ENCODE measurements at places on chromosomes 3 and 15.

DNA sequence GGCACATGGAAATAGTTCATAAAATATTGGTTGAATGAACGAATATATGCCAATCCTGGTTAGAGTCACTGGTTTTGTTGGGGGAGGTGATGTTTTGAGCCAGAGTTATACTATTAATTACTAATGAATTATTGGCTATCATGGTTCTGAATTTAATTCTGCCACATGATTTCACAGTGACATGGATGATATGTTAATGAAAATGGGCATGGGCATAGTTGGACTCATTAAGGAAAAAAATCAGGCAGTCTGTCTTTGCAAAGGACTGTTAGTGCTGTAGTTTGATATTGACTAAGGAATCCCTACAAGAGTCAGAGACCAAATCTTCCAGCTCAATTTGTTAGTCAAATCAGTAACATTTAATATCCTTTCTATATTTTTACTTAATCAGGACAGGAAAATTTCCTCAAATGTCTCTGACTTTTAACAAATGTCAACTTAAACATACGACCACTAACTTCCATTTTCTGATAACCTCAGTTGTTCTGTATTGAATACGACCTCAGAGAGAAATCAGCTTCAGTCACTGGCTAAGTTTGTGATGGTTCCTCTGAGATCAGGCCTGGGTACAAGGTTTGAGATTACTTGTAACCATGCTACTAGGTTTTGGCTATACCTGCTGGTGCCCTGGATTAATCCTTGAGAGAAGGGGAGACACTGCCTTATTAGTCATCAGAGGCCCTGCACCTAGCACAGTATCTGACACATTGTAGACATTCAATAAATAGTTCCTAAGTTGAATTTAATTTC is 13.3 kb downstream of the NFKBIZ start:
- no peaks in the 10 kb centered on the region for H3K4me1 ChIP-seq
- H3K4me3 ChIP-seq = no peak overlapping the region
- H3K27ac ChIP-seq = no peak overlapping the region
- H3K27me3 ChIP-seq = no peaks in the 10 kb centered on the region
- peaks cover 30% of the 10 kb centered on the region for H3K36me3 ChIP-seq

- H3K4me1 ChIP-seq = peaks cover 57% of the 10 kb centered on the region
- H3K4me3 ChIP-seq = no peak overlapping the region
- no peaks in the 10 kb centered on the region for H3K36me3 ChIP-seq
- peaks cover 13% of the 10 kb centered on the region for H3K27me3 ChIP-seq
- peak overlapping the region; percentile 52 for H3K27ac ChIP-seq
These were observed 284.9 kb downstream of the UACA start for GRCh38 chr15:70478251-70478990.

DNA sequence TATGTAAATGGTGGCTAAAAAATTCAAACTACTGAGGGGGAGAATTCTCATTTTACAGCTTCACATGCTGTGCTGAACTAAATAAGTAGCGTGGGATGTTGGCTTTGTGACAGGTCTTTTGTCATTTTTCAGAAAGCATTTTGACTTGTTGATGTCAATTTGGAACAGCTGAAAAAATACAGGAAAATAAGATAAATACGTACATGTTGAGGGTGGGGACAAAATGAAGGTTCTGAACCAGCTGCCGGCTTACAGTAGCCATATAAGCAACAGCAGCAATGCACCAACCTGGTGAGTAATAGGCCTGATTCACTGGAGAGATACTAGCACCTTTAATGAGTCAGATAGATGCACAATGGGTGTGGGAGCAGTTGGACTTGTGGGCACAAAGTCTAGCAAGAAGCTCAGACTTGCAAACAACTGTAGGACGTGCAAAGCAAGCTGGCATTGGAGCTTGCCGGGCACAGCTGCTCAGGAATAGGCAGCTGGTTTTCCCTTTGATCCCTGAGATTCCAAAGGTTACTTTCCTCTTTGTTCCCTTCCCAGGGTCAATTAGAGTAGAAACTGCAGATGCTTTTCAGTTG is 12.9 kb downstream of the B3GNT5 start:
- H3K4me1 ChIP-seq = no peaks in the 10 kb centered on the region
- H3K27me3 ChIP-seq = peaks cover 4% of the 10 kb centered on the region
- no peak for DNase-seq
- H3K27ac ChIP-seq = no peak overlapping the region

DNA sequence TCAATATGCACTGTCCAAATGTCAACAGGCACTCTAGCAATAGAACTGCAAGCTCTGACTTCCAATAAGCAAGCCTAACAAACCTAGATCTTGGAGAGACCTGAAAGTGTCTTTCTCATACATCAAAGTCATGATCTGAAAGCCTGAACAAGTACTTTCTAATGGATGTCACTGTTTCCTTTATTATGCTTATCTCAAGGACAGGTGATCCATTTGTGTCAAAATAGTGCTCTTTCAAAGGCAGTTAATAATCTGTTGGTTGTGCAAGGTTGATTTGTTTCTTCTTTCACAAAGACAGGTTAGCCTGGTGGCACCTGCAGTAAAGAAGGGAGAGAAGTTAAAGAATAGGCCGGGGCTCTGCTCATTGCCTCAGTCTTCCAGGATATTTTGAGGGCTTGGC is 146.8 kb downstream of the EPHB1 start:
- no peak overlapping the region for H3K4me3 ChIP-seq
- H3K27me3 ChIP-seq = no peaks in the 10 kb centered on the region
- H3K36me3 ChIP-seq = no peaks in the 10 kb centered on the region
- no peak for DNase-seq

GRCh38 chr3:164608554-164609276 is 469.6 kb downstream of the SI start:
- peak; percentile 18 for DNase-seq
- no peak overlapping the region for H3K27ac ChIP-seq
- H3K36me3 ChIP-seq = no peaks in the 10 kb centered on the region
- H3K4me1 ChIP-seq = no peaks in the 10 kb centered on the region
- no peak overlapping the region for H3K4me3 ChIP-seq

GRCh38 chr15:95252404-95252803 is 1021.0 kb downstream of the MCTP2 start:
- H3K36me3 ChIP-seq = no peaks in the 10 kb centered on the region
- peaks cover 10% of the 10 kb centered on the region for H3K27me3 ChIP-seq
- no peaks in the 10 kb centered on the region for H3K4me1 ChIP-seq
- no peak for DNase-seq

DNA sequence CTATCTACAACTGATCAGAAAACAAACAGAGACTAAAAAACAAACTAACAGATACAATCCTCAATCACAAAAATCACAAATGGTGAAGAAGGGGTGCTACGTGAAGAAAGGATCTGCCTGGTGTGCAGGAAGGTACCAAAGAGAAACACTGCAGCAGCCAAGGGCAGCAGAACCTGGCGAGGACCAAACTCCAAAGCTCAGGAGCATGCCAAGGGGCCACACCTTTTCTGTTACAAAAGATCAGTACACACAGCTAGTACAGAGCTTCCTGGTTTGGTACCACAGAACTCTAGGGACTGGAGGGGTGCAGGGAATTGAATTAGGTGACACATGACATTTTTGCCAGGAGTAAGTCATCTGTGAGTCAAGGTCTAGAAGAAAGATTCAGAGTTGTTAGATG is 107.4 kb upstream of the GRM7 start:
- no peak overlapping the region for H3K27ac ChIP-seq
- no peak overlapping the region for H3K4me3 ChIP-seq
- no peaks in the 10 kb centered on the region for H3K36me3 ChIP-seq
- H3K27me3 ChIP-seq = no peaks in the 10 kb centered on the region
- DNase-seq = no peak
